ENCODE measurements at places on chromosomes 13 and 19.
A peak's percentile ranks its signal among the peaks of the same experiment; 100 is the strongest.

- no peak for DNase-seq
Measured at GRCh38 chr13:43107780-43108179, 84.4 kb downstream of the DNAJC15 start.

DNA sequence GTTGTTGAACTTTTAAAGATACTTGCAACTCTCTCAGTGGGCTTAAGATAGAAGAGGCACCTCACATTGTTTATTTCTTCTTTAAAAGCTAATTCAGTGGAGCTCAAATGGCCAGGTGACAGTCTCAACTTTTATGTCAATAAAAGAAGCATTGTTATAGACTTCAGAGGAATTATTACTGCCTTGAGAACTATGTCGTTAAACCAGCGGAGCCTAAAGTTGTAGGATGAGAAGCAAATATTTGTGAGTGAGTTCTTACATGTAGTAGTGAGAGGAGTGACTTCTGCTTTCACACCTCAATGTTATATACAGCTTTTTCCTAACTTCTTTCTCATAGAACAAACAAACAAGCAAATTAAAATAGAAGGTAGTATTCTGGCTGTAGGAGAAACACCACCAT is 31.2 kb upstream of the DGKH start:
- DNase-seq, result no peak

GRCh38 chr19:21410166-21410565 is 13.2 kb downstream of the ZNF493 start:
- no peak for DNase-seq

DNA sequence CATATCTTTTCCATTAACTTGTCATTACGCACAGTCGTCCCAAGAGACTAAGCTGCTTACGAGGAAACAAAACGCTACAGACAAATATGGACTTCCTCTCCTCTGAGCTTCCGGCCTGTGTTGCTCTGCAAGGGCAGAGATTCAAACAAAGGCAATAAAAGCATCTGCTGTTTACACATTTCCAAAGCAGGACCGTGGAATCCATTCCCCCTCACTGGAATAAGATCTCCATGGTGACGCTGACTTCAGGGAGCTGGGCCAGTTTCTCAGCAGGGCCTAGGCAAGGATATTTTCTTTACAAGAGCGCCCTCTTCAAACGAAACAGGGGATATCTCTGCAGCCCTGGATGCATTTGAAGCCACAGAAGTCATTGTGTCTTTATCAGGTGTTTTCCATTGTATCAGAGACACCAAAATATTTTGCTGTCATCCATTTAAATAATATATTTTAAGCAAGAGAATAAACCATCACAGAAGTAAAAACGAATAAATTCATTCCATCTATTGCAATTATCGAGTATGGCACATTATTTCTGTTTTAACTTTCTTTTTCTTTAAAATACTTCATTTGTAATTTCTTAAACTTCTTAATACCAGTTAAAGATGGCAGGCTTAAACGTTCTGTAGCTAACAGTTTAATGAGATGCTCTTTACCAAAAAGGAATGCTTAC is 177.5 kb downstream of the DCLK1 start:
- no peak for DNase-seq

- no peak for DNase-seq
Measured at GRCh38 chr13:98478189-98479129, 98.4 kb downstream of the STK24 start.

- no peak for DNase-seq
Measured at GRCh38 chr13:80039000-80039399, 301.9 kb downstream of the SPRY2 start.

- no peak for DNase-seq
Measured at GRCh38 chr13:21328836-21329477, 130.1 kb downstream of the ZDHHC20 start.

- DNase-seq, result no peak
Measured at GRCh38 chr19:45761714-45762113, 7.3 kb downstream of the SIX5 start.

GRCh38 chr19:12139269-12139668 is 881 bp downstream of the ZNF20 start:
- DNase-seq, result no peak

DNA sequence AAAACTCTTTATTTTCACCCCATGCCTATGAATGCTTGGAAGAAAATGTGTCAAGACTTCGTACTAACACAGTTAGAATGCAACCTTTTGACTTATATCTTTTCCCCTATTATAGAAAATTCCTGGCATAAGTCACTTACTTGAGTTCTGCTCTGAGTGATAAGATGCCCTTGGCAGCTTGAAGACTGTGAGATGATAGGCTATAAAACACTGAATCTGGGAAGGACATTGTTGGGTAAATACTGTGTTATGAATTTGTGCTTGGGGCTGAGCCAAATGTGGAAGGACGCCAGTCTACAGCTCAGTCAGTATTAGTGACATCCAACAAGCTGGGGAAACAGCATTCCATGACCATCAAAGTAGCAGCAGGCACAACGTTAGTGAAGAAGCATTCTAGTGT is 368.0 kb upstream of the SGCG start:
- no peak for DNase-seq

GRCh38 chr13:99505814-99506269 is 4.6 kb downstream of the TM9SF2 start:
- DNase-seq, result no peak

DNA sequence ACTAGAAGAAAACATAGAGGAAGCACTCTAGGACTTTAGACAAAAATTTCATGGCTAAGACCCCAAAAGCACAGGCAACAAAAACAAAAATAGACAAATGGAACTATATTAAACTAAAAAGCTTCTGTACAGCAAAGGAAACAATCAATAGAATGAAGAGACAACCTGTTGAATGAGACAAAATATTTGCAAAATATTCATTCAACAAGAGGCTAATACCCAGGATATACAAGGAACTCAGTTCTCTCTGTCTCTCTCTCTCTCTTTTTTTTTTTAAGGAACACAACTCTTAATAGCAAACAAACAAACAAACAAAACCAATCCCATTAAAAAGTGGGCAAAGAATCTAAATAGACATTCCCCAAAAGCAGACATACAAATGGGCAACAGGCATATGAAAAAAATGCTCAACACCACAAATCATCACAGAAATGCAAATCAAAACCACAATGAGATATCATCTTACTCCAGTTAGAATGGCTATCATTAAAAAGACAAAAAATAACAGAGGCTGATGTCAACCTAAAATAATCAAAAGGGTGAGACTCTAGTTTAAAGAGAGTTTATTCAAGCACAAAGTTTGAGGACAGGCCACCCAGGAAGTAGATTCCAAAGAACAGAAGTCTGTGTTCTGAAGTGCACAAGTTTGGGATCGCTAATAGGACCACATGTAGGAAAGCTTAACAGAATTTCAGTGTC is 27.1 kb upstream of the SLC7A9 start:
- no peak for DNase-seq

- peak; percentile 8 for DNase-seq
Measured at GRCh38 chr13:114339857-114340534, 25.7 kb downstream of the CHAMP1 start.

- DNase-seq, result no peak
Measured at GRCh38 chr19:5935473-5936291, 21.6 kb downstream of the CAPS start.

DNA sequence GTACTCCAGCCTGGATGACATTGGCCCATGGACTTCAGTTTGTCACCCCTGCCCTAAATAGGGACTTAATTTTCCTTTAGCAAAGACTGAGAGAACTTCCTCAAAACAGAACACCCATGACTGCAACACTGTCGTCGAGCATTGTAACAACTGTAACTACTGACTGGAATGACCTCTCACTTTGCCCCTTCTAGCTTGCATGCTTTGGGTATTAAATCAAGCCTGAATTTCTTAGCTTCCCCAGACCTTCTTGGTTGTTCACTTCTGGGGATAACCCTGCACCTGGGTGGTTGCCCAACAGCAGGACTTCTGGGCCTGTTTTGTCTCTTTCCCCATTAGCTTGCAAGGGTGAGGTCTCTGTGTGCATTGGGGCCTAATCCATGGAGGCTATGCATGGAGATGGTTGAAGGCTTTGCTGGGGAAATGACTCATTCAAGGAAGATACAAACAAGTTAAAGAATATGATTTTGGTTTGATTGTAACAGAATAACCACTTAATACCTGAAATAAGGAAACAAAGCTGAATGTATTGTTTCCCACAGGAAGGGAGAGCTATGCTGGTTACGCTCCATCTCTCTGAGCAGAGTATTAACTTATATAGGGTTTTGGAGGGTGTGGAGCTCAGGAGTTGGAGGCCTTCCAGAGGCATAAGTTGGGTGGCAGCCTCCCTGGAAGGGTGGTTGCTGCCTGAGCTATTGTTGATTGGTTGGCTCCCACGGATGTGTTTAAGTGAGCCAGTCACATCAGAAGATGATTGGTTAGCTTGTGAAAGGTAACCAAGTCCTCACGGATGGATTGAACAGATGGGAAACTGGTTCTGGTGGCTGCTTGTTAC is 34.7 kb upstream of the UBAC2 start:
- no peak for DNase-seq

- no peak for DNase-seq
Measured at GRCh38 chr19:30376272-30376671, 4.1 kb downstream of the ZNF536 start.

DNA sequence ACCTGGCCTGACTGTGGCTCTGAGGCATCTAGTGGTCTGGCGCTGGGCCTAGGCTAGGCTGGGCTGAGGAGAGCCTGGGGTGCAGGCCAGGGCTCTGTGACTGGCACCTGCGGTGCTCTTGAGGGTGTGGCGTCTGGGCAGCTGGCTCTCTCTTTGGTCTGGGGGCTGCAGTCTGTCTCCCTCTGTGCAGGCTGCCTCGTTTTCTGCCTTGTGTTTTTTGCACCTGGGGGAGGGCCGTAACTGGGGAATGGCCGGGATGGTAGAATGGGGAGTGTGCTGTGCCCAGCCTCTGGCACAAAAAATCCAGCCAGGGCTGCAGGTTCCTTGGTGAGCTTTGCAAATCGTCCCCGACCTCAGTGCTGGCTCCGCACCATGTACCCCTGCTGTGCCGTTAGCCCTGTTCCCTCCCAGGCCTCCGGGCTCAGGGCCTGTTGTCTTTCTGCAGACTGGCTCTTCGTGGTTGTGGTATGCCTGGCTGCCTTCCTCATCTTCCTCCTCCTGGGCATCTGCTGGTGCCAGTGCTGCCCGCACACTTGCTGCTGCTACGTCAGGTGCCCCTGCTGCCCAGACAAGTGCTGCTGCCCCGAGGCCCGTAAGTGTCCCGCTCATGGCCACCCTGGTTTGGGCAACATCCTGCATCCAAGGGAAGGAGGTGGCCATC is 6.5 kb upstream of the USF2 start:
- no peak for DNase-seq

DNA sequence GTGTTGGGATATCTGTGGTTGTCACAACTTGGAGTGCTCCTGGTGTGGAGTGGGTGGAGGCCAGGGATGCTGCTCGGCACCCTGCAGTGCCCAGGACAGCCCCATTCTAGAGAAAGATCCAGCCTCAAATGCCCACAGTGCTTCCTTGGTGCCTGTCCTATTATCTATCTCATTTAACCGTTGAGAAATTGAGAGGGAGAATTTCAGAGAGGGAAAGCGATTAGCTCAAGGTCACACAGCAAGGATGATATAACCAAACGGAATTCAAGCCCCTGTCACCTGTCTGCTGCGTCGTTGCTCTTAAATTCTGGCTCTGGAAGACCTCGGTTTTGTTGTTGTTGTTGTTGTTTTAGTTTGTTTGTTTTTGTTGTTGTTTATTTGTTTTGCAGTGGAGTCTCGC is 13.5 kb downstream of the ANKRD24 start:
- no peak for DNase-seq

DNA sequence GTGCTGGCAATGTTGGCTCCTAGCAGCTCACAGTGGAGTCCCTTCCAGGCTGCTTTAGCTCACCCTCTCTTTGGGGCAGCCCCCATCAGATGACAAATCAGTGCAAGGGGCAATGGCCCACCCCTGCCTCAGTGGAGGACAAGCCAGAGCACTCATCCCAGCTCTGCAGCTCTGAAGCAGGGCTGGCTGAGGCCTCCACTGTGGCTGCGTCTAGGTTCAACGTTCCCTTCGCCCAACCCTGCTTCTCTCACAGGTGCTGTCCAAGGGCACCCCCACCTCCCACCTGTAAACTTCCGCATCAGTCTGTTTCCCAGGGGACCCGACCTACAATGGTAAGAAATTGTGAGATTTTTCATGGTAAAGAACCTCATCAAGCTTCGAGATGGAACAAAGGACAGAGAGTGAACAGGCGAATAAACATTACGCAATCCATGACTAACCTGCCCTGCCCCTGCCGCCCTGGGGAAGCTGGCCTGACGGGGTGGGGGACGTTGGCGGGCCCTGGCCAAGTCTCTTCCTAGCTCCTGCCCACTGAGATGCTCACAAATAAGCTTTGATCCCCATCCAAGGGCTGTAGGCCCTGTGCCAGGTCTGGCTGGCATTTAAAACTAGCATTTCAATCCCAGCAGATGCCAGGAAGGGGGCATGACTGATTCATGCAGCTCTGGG is 40.5 kb downstream of the DZIP1 start:
- no peak for DNase-seq

GRCh38 chr13:30872685-30873461 is 33.2 kb upstream of the MEDAG start:
- no peak for DNase-seq

DNA sequence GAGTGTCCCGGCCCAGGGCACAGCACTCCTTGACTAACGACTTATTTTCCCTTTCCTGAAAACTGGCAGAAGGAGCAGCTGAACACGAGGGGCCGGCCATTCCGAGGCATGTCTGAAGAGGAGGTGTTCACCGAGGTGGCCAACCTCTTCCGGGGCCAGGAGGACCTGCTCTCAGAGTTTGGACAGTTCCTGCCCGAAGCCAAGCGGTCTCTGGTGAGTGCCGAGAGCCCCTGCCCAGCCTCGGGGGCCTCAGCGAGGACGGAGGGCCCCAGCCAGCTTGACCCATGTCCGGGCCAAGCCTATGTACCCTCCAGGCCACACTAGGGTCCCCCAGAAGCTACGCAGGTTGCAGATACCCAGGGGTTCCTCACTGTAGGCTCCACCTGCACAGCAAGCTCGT is 17.7 kb downstream of the SIN3B start:
- no peak for DNase-seq

- no peak for DNase-seq
Measured at GRCh38 chr19:469833-470232, 9.0 kb upstream of the SHC2 start.

DNA sequence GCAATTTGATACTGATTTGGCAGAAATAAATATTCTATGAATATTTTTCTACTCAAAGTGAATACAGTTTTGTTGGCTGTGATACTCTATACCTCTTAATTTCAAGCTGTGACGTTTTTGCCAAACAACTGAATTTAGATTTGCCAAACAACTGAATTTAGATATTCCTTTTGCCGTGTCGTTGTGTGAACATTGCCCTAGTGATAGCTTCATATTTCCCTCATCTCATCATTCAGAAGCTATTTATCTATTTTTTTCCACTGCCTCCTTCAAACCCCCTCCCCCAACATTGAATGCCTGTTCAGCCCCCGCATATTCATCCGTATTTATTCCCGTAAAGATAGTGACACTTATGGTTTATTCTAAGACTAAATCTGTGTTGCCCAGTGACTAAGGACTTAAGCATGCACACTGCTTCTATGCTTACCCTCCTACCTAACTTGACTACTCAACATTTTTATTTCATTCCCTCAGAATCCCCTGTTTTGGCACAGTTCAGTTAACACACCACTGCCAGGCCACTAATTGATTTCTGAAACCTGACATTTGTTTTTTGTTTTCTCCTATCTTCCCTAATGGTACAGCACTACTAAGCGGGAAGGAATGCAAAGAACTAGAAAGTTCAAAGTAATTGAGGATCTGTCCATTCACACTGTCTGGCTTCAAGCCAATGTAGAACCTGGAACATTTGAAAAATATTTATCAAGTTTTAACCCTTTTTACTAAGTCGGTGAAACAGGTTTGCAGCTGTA is 2.8 kb upstream of the KLF5 start:
- DNase-seq, result no peak
